ENCODE measurements at places on chromosomes 11 and 22. TPM values are rescaled to one million over a fixed set of nuclear protein-coding genes. Genes with fewer than 3 reads are reported as not detected.

- no peak for DNase-seq
These were observed 126.6 kb downstream of the DSCAML1 start for GRCh38 chr11:117670443-117670842.

DNA sequence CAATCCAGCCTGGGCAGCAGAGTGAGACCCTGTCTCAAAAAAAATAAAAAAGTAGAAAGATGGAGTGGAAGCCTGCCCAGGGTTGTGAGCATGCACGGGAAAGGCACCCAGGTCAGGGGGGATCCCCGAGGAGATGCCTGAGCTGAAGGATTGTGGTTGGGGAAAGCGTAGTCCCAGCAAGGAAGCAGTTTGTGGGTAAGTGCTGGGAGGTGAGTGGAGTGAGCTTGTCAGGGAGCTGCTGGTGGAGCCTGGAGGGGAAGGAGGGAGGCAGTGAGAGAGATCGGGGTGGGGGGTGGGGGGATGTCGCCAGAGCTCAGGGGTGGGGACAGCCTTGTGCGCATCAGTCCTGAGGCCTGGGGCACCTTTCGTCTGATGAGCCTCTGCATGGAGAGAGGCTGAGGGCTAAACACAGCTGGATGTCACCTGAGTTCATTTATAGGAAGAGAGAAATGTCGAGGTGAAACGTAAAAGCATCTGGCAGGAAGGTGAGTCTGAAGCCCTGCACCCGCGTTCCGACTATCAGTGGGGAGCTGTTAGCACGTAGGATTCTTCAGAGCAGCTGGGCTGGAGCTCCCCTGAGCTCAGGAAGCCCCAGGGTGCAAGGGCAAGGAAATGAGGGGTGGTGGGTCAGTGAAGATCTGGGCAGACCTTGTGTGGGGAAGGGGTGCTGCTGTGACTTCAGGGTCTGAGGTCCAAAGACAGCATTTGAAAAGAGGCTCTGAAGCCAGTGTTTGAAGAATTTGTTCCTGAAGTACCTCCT lies 10.2 kb downstream of the TMEM121B start:
- DNase-seq: no peak

KDM4F gene
- polyA plus RNA-seq: not detected

DNA sequence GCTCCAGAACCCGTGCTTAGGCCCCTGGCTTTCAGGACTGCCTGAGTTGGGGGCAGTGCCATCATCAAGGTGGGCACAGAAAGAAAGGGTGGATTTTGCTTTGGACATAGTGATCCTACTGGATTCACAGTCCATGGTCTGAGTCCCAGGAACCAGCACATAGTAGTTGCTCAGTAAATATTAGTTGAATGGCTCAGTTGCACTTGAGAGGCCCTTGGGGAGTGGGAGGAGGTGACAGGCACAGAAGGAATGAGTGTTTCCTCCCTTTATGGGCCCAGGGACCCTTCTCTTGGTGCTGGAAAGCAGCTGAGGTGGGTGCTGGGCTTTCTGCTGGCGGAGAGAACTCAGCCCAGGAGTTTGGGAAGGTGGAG lies 16.6 kb downstream of the ARHGEF17 start:
- no peak for DNase-seq

- no peak for DNase-seq
These were observed 238.2 kb upstream of the ZBED5 start for GRCh38 chr11:11095831-11096723.
